ENCODE measurements at places on chromosomes 6 and 20. TPM values are rescaled to one million over a fixed set of nuclear protein-coding genes. Genes with fewer than 3 reads are reported as not detected.

- no peak for DNase-seq
These were observed 58.8 kb upstream of the MAP7 start for GRCh38 chr6:136608991-136609390.

- DNase-seq: no peak
These were observed 113.2 kb downstream of the TMEM170B start for GRCh38 chr6:11650711-11651110.

- no peak for DNase-seq
These were observed 10.1 kb upstream of the TENT5A start for GRCh38 chr6:81762606-81763005.

DNA sequence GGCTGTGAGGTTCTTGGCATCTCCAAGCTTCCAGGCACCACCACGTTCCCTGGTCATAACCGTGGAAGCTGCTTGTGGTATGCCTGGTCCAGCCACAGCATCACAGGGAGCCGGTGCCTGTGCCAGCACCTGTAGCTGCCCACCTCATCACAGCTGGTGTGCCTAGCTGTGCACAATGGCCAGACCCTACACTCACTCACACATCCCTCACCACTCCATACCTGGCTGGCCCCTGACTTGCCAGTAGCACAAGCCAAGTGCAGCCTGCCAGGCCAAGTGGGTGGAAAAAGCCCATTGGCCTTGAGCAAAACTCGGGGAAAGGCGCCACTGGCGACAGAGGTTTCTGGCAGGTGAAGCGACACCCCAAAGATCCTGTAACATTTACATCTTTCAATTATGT is 192.3 kb upstream of the MANEA start:
- DNase-seq: no peak

DNA sequence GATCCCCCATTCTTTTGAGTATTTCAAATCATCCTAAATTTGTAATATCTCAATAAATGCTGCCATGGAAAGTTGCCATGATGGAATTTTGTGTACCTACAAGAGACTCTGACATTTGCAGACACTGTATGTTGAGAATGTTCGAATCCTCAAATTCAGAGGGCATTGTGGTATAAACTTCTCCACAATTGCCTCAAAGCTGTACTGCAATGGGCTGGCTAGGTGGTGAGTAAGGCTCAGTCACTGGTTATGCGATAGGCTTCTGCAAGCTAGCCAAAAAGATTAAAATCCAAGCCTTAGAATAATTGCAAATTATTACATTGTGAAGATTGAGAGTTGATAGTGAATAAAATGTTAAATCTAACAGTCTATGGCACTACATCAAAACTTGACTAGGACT is 130.2 kb upstream of the CEP162 start:
- DNase-seq: no peak

GRCh38 chr6:162864911-162865310 is 137.1 kb downstream of the PACRG start:
- DNase-seq: no peak

GRCh38 chr6:30156262-30156599 is 4.8 kb downstream of the TRIM10 start:
- no peak for DNase-seq

DNA sequence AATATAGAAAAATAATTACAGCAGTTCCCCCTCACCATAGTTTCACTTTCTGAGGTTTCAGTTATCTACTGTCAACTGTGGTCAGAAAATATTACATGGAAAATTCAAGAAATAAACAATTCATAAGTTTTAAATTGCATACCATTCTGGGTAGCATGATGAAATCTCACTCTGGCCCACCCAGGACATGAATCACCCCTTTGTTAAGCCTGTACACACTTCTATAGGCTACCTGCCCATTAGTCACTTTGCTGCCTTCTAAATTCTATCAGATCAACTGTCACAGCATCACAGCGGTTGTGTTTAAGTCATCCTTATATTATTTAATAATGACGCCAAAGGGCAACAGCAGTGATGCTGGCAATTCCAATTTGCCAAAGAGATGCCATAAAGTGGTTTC is 140.3 kb upstream of the RUNX2 start:
- no peak for DNase-seq

DNA sequence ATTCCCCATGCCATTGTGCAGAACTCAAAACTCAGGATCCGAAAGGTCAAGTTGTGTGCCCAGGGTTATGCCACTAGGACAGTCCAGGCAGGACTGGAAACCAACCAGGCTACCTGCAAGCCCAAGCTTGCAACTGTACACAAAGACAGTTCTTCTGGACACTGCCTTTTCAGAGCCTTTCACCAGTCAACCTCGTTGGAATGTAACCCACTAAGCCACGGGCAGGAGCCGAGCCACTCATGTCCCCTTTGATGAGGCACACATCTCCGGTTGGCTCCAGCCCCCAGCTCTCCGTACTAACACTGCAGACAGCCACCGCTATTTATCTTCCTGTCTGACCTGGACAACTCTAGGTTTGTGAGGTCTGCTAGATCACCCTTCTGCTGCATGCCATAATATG is 62.5 kb downstream of the BMP7 start:
- no peak for DNase-seq

WFDC12 gene
- total RNA-seq: not detected

DNA sequence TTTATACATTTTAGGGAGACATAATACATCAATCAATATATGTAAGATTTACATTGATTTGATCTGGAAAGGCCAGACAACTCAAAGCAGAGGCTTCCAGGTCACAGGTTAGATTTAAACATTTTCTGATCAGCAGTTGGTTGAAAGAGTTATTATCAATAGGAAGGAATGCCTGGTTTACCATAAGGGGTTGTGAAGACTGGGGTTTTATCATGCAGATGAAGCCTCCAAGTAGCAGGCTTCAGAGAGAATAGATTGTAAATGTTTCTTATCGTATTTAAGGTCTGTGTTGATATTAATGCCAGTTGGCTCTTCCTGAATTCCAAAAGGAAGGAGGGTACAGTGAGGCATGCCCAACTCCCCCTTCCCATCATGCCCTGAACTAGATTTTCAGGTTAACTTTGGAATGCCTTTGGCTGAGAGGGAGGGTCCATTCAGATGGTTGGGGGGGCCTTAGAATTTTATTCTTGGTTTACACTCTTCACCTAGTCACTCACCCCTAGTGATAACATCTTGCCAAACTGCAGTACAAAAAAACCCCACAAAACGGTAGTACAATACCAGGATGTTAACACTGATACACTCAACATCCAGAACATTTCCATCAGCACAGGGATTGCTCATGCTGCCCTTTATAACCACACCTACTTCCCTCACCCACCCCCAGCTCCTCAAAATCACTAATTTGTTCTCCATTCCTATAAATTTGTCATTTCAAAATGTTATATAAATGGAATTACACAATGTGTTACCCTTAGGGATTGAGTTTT is 259.6 kb upstream of the PLN start:
- DNase-seq: no peak

Data from natural killer cell treated with Interleukin-12 subunit alpha and Interleukin-12 subunit beta and Interleukin-15 and Interleukin-18, amount 100 ng/mL, for 72 hours (primary cell).